ENCODE measurements at places on chromosomes 5 and 9.

GRCh38 chr5:111781200-111781599 is 24.2 kb upstream of the NREP start:
- DNase-seq = no peak

DNA sequence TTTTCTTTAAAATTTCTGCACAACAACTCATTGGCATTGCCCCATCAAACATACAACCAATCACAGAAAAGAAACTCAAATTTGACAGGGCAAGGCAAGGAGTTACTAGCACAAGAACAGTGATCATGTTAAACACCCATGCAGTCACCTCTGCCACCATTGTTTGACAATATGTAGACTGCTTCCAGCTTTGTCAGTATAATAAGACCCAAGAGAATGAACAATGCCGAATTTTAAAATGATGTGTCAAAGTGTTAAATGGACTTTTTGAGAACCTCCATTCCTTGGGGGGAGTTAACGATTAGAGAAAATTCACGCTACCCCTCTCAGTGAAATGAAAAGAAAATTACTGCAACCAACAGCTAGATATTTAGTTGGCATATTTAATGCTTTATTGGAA is 109.2 kb downstream of the SEMA6A start:
- DNase-seq = no peak

GRCh38 chr9:127129718-127130085 is 7.3 kb upstream of the ANGPTL2 start:
- no peak for DNase-seq

DNA sequence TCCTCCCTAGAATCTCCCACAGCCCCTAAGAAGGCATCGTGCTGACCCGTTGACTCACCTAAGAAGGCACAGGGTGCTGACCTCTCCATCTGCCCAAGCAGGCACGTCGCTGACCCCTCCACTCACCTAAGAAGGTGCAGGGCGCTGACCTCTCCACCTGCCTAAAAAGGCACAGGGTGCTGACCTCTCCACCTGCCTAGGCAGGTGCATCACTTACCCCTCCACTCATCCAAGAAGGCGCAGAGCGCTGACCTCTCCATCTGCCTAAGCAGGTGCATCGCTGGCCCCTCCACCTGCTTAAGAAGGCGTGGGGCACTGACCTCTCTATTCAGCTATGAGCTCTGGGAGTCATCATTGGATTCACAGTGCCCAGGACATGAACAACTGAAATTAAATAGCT is 54.4 kb upstream of the FCN1 start:
- DNase-seq = no peak

- DNase-seq = no peak
Observed at GRCh38 chr5:83428126-83428525, 43.4 kb upstream of the VCAN start.

GRCh38 chr9:3809724-3810123 is 283.9 kb upstream of the RFX3 start:
- no peak for DNase-seq

DNA sequence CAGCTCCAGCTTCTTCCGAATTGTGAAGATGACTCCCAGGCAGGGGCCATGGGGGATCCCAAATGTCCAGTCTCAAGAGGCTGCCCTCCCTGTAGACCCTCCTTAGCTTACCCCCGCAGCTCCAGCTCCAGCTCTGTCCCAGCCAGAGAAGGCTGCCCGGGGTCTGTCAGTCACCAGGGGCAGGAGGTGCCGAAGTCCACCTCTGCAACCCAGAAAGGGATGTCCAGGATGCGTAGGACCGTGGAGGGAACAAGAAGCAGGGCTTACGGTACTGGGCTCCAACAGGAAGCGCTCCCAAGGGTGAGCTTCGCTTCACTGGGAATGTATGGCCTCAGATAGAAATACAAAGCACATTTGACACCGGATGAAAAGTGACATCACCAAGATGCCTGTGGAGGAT is 6.0 kb downstream of the IPPK start:
- no peak for DNase-seq

GRCh38 chr9:81113453-81114124 is 575.8 kb downstream of the TLE1 start:
- no peak for DNase-seq

DNA sequence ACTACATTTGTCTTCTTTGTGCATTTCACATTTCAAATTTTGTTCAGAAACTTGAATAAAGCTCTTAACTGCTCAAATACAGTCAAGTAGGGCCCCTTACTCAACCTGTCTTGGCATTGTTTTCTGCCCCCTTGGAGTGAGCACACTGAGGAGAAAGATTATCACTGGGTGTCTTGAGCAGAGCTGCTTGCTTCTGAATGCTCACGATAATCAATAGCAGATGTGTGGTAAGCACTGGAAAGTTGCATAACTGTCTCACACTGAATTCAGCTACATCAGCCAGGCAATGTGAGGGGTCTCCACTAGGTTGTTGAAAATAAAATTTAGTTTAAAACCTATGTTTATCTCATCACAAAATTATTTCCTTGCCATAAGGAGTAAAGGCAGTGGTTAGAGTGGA is 7.8 kb upstream of the TNFAIP8 start:
- DNase-seq = no peak

DNA sequence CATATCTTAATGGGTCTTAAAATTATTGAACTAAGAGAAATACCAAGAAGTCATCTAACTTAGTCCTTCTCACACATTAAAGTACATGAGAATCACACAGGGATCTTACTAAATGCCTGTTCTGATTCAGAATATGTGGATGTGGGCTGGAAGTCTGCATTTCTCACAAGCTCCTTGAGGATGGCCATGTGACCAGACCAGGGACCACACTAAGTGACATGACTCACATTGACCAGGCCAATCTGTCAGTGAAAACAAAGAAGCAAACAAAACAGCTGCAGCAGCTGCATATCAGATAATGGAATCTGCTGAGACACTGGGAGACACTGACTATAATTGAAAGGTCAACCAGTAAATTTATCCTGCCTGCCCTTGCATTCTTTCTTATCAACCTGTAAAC is 110.5 kb downstream of the ADAMTS12 start:
- no peak for DNase-seq

DNA sequence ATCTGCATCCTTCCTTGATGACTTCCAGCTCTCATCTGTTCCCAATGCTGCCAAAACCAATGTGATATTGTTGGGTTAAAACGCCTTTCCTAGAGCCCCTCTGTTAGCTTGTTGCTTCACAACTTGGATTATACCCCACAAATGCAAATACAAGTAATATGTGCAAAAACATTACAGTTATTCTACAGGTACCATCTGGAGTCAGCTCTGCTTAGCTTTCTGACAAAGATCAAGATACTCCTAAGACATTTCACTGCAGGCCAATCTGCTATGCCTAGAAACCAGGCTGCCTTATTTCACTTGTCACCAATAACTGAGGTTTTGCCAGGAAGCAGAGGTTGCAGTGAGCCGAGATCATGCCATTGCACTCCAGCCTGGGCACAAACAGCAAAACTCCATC is 36.9 kb upstream of the ACO1 start:
- DNase-seq = no peak

DNA sequence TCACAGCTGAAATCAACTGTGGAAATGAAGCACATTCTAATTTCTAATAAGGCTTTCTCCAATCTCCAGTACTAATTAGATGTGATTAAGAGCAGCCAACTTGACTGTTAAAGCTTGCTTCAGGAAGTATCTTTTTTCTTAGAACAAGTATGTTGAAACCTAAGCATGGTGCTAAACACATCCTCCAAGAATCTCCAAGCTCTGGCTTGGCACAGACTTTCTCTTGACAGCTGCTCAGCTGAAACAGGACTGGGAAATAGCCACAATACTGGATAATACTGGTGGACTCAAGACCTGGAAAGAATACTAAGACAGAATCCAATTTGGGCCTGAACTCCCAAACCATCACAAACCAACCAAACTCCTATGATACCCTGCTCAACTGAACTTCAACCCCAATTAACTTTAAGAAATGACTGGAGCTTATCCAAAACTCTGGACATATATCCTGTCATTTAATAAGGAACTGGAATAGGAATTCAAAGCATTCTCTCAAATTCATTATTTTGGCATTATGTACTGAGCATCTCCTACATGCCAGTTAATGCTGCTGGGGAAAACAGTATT is 16.2 kb downstream of the PRKAA1 start:
- DNase-seq = no peak

DNA sequence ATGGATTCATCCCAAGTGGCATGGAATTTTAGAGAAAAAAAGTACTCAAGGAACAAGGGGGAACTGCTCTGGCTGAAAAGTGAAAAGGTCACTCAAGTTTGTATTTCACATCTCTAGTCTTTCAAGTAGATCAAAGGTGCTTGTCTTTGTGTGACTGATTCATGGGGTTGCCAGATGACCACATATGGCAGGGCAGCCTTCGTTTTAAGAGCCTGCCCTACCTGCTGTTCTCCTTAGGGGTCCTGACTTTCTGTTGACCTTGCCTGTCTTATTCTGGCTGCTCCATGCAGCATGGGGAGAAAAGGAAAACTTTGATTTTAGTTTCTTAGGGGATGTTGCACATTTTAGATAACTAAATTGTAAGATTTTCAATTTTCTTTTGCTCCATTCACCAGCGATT is 877.7 kb downstream of the TLE1 start:
- no peak for DNase-seq

DNA sequence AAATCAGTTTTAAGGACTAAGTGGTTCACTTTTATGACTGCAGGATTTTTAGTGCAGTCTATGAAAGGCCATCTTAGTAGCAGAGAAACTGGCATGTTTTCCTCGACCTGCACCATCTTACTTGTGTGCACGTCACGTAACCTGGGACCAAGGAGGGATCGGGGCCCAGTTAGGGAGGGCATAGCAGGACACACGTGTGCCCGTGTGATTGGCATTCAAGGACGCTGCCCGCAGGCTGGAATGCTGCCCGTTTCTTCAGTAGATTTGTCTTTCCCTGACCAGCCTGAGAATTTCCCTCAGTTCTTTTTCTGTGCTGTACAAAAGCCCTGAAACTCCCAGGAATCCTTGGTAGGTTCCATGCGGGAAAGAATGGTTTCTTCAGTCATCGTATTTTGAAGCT is 196.3 kb downstream of the TRIO start:
- no peak for DNase-seq

DNA sequence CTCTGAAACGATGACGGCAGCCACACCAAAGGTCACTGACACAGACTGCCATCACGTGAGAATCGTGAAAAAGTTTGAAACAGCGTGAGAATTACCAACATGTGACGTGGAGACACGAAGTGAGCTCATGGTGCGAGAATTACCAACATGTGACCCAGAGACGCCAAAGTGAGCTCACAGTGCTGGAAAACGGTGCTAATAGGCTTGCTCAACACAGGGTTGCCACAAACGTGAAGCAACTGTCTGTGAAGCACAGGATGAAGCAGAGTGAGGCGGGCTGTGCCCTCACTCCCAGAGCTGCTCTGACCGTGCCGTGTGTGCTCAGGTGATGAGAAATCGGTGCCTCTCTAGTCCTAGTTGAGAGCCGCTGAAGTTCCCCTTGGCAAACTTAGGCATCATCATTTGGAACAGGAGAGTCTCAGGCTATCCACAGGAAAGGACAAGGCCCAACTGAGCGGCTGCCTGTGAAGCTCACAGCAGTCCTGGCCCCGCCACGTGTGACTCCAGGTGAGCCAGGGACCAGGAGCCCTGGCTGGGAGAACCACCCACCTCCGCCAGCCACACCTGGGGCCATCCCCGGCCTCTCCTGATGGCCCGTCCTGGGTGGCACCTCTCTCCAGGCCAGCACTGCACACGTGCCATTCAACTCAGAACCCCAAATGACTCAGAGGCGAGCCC is 29.8 kb upstream of the SLC6A3 start:
- DNase-seq = no peak

DNA sequence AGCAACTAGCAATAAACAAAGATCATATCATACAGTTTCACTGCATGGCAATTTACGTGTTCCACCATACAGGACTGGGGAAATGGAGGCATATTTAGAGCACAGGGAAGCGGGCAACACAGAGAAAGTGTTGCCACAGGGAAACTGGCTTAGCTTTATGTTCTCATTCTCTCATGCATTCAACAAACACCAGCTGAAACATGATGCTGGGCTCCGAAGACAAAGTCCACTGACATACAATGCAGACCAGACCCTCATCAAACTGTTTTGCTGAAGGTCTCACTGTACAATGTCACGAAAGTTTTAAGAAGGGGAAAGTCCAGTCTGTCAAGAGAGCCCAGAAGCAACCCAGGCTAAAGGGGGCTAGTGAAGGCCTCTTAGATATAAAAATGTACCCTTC is 115.1 kb downstream of the MAPKAP1 start:
- DNase-seq = no peak

DNA sequence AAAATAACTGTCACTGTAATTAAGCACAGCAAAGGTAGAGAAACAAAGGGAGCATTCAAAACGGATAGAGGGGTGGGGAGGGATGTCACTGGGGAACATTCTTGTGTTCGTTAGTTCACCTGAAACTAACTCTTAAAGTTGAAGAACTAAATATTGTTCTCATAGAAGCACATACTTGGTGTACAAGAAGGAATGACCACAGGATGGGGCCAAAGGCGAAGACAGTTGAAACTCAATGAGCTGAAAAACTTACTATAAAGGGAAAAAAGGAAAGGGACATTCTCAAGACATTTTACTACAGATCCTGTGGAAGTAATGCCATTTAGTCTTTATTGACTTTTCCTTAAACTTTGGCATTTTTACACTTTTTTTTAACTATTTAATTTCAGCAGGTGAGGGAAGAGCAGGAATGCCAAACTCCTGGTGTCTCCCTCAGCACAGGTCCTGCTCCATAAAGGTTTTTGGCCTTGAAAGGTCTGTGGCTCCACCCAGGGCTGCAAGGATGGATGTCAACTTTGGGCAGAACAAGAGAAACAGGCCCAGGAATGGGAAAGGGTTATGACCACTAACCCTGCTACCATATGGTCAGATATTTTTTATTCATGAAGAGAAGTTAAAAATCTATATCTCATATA is 197.6 kb upstream of the RASA1 start:
- DNase-seq = no peak

DNA sequence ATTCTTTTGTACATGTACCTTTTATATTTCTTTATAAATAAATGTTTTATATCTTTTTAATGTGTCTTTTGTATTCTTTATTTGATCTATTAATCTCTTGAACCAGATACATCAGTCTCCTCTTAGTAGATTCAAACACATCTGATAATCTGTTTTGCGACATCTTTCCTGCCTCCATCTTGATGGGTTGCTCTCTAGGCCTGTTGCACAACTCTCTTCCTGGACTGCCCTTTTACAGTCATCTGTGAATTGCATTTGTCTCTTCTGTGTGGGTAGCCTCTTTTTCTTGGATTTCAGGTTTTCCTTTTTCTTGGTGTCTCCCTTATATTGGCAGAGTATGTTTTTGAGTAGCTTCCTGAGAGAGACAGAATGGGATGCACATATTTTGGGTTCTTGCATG is 6.2 kb downstream of the ZFYVE16 start:
- no peak for DNase-seq

Data from stimulated activated CD4-positive, alpha-beta T cell treated with anti-CD3 and anti-CD28 coated beads, Interleukin-1b, Interleukin-23, amount 100 ng/mL, for 1 hour (primary cell).